Umbilical cord (tissue), 2 donors: ENCODE measurements at places on chromosomes 16 and 17.

GRCh38 chr17:65629234-65629690 is 67.8 kb upstream of the AXIN2 start:
- no peak for DNase-seq

DNA sequence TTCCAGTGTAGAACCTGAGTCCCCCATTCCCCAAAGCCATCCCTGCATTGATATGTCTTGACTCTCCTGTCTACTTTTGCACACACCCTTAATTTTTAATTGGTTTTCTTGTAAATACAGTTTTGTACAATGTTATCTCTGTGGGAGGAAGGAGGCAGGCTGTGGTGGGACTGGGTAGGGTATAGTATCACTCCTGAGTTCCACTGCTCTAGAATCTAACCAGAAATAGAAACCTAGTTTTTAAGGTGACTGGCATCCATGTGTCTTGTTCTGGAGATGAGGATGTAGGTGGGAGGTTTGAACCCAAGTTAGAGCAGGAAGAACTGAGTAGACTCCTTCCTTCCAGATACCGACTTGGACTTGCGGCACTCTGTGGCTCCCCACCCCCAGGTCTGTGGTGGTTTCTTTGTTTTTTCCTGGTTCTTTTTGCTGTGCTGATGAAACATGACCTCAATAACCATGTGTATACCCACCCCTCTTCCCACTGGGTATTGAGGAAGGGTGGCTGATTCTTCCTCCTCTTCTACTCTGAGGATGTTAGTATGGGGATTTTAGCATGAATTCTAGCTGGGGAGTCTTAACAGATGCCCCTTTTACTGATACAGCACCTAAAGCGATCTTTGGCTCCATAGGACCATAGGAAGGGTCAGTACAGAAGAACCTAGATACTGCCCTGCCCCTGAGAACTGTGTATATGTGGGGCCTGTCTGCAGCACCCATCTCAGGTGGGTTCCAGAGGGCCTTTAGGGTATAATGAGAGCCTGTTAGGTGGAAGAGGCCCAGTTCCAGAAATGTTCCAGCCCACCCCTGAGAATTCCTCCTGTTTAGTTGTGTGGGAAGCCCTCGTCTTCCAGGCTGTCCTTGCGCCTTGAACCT is 48.7 kb downstream of the SF3B3 start:
- DNase-seq, result no peak

- DNase-seq, result no peak
These were observed 690.5 kb upstream of the SOX9 start for GRCh38 chr17:71430281-71430680.

GRCh38 chr17:41784207-41784744 is 2.2 kb downstream of the JUP start:
- DNase-seq, result peak; percentile 59

- no peak for DNase-seq
These were observed 5.5 kb upstream of the SRL start for GRCh38 chr16:4247460-4247784.

GRCh38 chr16:84096447-84097005 is 20.2 kb downstream of the MBTPS1 start:
- no peak for DNase-seq

GRCh38 chr17:13593757-13594156 is 8.0 kb downstream of the HS3ST3A1 start:
- no peak for DNase-seq

DNA sequence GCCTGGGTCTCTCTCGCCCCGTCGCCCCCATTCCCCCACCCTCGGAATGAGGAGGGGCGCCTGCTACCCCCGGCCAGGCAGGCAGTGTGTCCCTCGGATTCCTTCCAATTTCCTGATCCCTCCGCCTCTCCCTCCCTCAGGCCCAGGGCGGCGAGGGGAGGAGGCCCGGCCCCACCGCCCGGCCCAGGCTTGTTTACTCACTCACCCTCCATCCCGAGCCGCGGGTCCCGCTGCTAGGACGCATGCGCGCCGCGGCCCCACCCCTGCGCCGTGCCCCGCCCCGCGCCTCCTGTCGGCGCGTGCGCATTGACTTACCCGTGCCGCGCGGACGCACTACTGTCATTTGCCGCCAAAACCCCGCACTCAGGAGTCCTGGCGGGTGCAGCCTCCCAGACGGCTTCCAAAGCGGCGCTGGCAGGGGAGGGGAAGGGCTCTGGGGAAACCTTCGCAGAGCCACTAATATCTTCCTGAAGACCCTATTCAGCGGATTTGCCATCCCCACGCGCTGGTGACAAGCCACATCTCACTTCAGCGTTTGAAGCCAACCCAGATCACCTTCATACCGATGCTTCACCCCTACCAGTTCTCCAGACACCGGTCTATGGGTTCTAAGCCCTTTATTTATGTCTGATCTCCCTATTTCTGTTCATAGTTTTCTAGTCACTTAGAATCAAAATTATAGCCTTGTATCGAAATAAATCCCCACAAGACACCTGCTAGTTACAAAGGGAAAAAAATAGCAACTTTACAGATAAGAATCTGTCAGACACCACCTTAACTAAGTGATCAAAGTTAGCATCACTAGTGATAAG is at the start of gene EZH1:
TSS of gene EZH1 (minus strand) at position 235 of the 812 bp plus-strand sequence. CDS start 16,099 bp downstream, outside the sequence.
- peak; percentile 94 for DNase-seq

GRCh38 chr17:15213381-15214087 is 51.6 kb downstream of the PMP22 start:
- DNase-seq, result no peak

DNA sequence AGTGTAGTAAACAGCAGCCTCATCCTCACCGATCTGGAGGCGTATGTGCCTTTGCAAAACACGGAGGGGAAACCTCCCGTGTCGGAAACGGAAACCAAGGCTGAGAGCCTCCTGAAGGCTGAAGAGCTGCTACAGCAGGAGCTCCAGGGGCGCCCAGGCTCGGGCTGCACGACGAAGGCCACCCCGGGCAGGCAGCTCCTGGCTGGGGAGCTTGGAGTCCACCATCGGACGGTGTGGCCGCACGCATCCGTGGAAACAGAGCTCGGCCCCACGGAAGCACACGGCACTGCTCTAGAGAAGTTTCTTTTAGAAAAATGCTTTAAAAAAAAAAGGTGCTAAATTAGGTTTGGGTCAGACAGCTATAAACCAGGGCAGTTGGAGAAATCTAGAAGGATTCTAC is 71.5 kb downstream of the ZNF778 start:
- DNase-seq, result no peak
